ENCODE measurements at places on chromosomes 3 and 15.
A peak's percentile ranks its signal among the peaks of the same experiment; 100 is the strongest.

GRCh38 chr3:155425396-155425795 is 131.9 kb upstream of the STRIT1 start:
- no peak for DNase-seq

DNA sequence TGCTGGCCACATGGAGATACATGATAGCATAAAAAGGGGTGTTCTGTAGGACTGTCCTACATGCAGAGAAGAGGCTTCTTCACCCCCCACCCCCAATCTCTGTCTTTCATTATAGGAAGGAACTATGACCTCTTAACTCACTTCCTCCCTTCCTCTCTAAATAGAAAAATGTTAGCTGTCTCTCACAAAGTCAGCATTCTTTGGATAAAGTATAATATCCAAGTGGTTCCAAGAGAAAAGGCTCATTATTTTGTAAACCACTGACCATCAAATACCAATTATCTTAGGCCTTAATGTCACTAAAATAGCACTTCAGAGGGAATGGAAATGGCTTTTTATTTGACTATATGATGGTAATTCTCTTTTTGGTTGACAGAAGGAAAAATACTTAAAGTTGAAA is 95.3 kb upstream of the SLC2A2 start:
- DNase-seq: no peak

- no peak for DNase-seq
Observed at GRCh38 chr3:111763968-111764367, 95.1 kb upstream of the PHLDB2 start.

GRCh38 chr3:31409866-31410265 is 122.9 kb upstream of the STT3B start:
- no peak for DNase-seq

GRCh38 chr3:48215019-48215418 is 8.3 kb upstream of the CAMP start:
- DNase-seq: no peak

DNA sequence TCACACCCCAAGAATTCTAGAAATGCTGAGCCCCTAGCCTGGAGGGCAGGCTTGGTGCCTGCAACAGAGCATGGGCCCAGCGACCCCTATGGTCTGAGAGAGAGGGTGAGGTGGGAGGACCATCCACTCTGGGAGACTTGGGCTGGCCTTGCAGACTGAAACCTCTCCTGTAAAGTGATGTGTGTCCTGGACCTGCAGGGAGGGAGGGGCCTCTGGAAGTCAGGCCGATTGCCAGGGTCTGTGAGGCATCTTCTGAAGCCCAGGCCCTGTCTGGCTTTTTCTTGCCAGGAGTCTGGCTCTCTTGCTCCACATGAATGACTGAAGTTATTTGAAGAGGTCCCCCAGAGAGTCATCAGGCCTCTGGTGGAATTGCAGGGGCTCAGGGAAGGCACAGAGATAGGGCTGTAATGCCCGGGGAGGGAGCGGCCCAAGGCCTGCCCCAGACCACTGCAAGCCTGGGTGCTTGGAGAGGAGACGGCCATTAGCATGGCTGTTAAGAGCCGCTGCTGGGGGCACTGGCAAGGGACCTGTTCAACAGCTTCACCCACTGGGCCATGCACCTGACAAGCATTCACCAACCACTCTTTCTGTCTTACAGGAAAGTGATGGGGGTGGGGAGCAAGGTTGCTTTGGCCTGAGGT is 56.0 kb upstream of the CHRNA7 start:
- DNase-seq: no peak

DNA sequence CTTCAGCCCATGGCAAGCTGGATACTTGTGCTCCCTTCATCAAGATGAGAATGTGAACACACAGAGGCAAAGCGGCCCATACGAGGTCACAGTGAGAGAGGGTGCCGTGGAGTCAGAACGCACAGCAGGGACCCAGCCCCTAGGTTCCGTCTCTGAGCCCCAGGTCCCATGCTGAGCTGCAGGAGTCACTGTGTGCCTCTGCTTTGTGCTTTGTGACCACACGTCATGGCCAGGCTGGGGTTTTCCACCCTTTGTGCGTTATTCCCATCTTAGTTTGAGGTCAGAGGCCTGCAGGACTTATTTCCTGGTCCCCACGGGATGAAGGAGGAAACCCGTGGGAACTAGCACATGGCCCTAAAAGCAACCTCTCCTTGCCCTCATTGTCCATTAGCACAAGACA is 140.3 kb downstream of the TJP1 start:
- DNase-seq: no peak

DNA sequence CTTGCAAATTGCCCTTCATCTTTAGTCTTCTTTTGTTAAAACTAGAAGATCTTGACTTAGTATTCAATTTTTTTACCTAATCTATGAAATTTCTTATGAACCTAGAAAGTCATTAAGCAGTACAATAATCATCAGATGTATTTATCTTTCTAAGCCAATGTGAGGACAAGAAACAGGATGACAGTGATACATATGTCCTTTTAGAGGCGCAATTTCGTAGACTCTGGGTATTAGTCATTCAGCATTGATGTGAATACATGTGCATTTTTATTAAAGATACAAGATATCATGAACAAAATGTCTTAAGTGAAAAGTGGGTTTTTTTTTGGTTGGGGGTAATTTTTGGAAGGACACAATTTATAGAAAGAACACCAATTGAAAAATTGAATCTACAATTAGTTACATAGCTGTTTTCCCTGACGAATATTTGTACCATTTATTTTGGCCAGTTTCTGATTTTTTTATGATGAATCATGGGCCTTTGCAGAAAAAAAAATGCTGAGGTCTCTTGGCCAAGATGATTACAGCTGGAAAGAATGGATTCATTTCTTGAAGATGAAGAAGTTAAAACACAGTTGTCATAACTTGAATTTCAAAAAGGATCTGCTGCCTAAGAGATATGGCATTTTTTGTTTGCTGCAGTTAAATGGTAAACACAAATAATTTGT is 48.9 kb upstream of the AGTR1 start:
- no peak for DNase-seq

DNA sequence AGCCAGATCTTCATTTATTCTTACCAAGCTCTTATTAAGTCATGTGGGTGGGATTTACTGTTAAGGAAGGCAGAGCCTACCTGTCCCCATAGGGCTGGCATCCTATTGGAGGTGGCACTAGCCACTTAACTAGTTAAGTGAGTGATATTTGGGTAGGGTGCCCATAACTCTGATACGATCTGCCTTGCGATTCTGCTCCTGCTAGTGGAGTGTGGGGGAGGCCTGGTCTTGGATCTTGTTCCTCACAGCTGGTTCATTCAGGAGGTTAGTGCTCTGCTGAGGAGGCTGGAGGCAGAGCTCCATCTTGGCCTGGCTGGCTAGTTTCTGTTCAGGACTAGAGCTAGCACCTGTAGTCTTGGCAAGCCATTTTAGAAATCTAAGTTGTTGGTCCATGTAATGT is 9.3 kb downstream of the BAHD1 start:
- DNase-seq: no peak

DNA sequence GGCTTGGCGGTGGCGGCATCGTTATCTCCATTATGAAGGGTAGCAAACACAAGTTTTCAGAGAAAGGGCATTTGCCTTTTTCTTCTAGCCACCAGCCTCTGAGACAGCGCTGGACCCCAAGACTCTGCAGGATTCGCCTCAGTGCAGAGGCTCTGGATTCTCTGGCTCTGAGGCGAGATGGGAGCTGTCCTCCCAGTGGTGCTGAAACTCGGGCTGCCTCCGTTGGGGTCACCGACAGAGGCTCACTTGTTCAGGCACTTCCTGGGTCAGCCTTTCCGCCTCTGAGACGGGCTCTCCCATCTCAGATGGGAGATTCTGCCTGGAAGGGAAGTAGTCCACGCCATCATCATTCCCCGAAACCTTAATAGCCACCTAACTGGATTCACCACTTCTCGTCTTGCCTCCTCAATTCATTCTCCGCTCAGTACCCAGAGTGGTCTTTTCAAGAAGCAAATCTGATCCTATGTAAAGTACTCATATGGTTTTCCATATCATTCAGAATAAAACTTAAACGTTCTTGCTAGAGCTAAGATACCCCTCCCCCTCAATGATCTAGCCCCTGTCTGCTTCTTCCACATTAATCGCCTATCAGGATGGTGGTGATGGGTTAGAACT is 76.9 kb downstream of the RHCG start:
- peak; percentile 53 for DNase-seq

DNA sequence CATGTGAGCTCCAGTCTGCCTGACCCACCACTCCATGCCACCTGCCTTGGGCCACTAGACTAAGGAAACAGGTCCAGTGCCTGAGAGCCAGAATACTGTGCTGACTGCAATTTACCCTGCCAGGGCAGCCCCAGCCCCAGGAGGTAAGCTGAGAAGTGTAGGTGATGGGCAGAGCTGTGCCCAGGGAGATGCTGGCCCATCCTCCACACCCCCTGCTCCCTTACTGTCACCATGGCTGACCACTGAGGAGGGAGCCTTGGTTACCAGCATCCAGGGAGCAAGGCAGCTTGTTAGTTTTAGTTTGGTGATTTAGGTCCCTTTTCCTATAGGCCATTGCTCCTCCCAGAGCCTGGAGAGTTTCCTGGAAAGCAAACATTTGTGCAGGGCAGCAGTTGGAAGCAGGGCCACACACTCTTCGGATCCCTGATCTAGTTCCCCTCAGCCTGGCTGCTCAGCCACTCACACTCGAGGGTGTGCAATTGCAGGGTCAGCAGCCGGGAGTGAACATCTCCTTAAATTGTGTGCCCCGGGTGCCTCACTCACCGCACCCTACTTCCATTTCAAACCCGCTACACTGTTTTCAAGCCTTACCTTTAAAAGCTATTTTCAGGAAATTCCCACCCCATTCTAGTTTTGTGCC is 2.0 kb downstream of the GALNT15 start:
- DNase-seq: no peak

- DNase-seq: no peak
Observed at GRCh38 chr15:74840851-74841775, 1.8 kb downstream of the ULK3 start.

DNA sequence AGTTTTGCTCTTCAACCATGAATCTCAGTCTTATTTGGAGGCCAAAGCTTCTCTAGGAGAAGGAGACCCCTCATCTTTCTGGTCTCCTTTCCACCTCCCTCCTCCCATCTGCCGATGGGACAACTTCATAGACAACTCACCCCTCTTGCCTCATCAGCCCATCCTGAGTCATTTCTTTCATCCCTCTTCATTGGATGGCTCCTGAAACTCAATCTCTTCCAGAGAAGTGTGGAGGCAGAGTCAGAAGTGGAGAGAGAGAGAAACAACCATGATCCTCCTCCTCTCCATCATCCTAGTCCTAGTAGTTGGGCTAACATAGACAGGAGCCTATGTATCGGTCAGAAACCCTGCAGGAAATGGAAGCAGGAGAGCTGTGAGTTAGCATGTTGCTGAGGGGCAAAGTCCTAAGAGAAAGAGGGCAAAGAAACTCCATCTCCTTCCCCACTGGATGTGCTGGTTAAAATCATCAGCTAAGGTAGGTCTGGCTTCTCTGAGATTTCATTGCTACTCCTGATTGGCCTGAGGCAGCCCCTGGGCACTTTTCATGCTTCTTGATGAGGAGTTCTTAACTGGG is 21.3 kb upstream of the HCN4 start:
- DNase-seq: no peak

DNA sequence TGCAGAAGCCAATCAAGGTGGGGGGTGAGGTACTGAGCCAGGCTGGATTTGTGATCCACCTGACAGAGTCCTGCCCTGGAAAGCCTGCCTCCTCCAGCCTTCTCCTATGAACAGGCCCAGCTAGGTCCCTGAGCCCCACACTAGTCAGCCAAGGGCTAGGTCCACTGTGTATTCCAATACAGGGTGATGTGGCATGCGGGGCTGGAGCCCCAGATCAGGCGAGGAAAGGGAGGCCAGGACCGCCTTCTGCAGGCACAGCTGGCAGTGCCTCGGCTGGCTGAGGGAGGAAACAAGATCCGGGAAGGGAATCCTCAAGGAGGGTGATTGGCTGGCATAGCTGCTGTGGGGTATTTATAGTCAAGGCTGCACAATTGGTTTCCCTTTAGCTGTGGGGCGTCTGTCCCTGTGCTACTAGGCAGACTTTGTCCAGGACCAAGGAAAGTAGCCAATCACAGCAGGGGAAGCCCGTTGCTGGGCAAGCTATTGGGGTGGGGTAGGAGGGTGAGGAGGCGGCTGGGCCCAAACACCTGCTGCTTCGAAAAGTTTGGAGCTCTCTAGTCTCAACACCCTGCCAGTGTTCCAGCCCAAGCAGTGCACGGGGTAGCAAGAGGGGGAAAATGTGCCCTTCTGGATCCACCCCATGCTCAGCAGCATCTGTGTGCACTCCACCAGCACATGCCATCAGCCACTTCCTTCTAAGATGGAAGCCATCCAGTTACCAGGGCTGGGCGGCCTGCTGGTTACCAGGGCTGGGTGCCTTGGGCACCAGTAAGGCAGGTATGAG is 5.9 kb downstream of the KY start:
- DNase-seq: no peak

DNA sequence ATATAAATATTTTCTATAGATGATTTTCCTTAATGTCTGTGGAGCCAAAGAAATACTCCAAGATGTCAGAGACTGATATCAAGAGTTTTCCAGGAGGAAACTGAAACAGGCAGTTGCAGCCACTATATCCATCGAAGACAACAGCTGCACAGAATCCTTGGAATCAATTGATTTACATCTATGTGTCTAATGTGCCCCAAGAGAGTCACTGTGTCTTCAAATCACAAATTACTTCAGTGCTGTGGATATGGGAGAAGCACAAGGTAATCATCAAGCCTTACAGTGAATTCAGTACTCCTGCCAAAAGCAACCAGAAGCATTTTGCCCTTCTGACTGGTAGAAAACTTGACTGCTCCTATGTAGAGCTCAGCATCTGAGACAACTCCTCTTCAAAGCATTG is 51.1 kb downstream of the CPNE4 start:
- DNase-seq: no peak

GRCh38 chr3:195421400-195421799 is 21.4 kb downstream of the ACAP2 start:
- no peak for DNase-seq

DNA sequence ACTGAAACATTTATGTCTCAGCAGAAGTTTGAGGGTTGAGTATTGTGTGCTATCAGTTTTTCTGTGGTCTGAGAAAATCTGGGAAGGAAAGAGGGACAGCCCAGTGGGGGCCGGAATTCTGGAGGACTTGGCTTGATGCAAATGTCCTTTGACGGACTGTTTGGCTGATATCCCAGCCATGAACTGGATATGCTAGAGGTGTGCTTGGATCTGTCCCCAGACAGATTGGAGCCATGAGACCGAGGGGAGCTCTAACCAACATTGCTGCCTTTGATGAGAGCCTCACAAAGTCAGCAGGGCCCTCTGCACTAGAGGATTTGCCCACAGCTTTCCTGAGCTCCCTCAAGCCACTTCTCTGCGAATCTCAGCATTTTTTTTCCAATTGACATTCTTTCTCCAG is 405.6 kb downstream of the NTRK3 start:
- DNase-seq: no peak
